Cerebellar nuclear complex (tissue), 1 donor: ENCODE measurements at places on chromosomes 2 and 18.

DNA sequence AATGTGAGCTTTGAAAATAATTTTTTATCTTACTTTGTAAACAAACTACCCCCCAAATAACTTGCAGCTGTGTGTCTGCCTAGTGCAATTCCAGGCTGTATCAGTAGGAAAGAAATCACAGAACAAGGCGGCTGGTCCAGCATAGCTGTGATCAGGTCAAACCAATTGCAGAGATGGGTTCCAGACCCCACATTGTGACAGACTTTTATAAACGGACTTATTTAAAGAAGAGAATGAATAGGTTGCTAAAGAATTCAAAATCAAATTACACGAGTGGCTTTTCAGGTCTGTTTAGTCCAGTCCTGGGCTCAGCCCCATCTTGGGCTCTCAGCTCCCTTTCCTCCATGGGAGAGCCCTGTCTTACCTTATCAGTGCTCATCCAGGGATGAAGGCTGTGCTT is 11.1 kb downstream of the BMP10 start:
- DNase-seq, result no peak

GRCh38 chr2:67650291-67651133 is 253.4 kb downstream of the ETAA1 start:
- no peak for DNase-seq

GRCh38 chr2:212361174-212361756 is 177.3 kb downstream of the ERBB4 start:
- DNase-seq, result no peak

- DNase-seq, result no peak
Observed at GRCh38 chr18:59952283-59953007, 52.6 kb downstream of the PMAIP1 start.

DNA sequence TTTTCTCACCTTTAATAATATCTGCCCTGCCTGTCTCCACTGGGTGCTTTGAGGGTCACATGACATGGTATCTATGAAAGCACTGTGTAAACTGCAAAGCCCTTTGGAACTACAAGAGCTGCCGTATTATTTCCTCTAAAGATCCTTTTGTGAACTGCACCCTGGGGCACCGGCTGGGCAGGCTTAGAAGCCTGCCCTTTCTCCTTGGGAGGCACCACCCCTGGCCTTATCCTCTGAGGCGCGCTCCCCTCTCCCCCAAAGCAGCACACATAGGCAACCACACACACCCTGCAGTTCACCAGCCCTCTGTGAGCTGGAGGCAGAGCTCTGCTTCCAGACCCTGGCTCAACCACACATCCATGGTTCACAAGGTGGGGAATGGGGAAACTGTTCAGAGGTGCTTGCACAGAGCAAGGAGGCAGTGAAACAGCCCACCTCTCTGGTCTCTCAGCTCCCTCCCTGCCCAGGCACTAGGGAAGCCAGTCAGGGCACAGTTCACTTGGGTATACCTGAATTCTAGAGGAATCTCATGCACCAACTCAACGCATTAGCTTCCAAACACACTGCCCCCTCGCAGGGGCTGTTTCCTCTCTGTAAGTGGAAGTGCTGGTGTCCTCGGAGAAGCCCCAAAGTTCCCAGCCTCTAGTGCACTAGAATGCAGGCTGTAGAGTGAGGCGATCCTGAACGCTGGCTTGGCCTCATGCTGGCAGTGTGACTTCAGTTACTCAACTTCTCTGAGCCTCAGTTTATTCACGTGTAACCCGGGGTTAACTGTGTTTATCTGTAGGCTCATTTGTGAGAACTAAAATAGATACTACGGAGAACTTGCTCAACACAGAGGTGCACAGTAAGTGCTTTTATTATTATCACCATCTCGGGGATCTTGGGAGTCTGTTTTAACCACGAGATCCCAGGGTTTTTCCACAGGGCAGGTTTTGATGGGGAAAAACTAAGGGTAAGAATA is 11.0 kb downstream of the SIGLEC15 start:
- no peak for DNase-seq

GRCh38 chr2:181025004-181025403 is 44.6 kb downstream of the UBE2E3 start:
- DNase-seq, result no peak

- DNase-seq, result no peak
Observed at GRCh38 chr18:3960977-3961376, 494.1 kb downstream of the DLGAP1 start.

- DNase-seq, result no peak
Observed at GRCh38 chr2:157439824-157440186, 4.1 kb downstream of the CYTIP start.

- DNase-seq, result no peak
Observed at GRCh38 chr2:61536180-61536571, 2.0 kb downstream of the XPO1 start.

- no peak for DNase-seq
Observed at GRCh38 chr2:27734305-27734704, 37.2 kb upstream of the MRPL33 start.

DNA sequence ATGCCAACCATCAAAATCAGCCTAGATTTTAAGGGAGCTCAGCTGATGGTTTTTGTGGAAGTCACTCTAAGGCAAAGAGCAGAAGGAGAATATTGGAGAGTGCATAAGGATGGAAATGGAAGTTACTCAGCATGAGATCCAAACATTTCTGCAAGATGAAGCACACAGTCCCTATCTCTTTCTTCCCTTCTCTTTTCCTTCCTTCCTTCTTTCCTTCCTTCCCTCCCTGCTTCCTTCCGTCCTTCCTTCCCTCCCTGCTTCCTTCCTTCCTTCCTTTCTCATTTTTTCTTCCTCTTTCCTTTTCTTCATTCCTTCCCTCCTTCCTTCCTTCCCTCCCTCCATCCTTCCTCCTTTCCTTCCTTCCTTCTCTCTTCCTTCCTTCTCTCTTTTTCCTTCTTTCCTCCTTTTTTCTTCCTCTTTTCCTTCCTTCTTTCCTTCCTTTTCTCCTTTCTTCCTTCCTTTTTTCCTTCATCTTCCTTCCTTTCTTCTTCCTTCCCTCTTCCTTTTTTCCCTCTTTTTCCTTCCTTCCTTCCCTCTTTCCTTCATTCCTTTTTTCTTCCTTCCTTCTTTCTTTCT is 727.9 kb upstream of the CDH2 start:
- no peak for DNase-seq

DNA sequence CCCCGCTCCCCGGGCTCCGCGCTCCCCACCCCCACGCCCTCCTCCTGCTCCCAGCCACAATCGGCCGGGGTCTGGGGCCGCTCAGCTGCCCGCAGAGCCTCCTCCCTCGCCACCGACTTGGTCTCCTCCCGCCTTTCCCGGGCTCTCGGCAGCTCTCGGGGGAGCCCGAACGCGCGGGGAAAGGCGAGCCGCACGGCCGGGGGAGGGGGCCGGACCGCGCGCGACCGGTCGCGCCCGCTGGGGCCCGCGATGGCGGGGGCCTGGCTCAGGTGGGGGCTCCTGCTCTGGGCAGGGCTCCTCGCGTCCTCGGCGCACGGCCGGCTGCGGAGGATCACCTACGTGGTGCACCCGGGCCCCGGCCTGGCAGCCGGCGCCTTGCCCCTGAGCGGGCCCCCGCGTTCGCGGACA is 327 bp downstream of the LTBP1 start:
- no peak for DNase-seq

GRCh38 chr2:169415233-169415748 is 53.0 kb upstream of the LRP2 start:
- DNase-seq, result no peak

GRCh38 chr2:46451131-46451711 is 28.1 kb upstream of the TMEM247 start:
- DNase-seq, result no peak

- DNase-seq, result no peak
Observed at GRCh38 chr18:66560094-66560493, 43.8 kb downstream of the CDH19 start.

DNA sequence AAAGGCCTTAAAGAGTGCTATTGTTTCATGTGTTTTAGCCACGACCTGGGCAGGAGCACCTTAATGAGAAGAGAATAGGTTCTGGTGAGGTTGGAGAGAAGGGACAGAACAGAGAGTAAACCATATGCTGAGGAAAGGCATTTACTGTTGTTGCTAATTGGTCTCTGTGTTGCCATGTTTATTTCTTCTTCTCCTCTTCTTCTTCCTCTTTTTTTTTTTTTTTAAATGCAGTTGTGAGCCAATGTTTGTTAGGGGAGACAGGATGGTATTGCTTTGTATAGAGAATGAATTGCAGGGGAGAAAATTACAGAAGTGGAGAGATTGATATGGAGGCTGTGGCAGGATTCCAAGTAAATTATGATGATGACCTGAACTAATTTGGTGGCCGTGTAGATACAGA is 2.6 kb downstream of the SCN9A start:
- no peak for DNase-seq

DNA sequence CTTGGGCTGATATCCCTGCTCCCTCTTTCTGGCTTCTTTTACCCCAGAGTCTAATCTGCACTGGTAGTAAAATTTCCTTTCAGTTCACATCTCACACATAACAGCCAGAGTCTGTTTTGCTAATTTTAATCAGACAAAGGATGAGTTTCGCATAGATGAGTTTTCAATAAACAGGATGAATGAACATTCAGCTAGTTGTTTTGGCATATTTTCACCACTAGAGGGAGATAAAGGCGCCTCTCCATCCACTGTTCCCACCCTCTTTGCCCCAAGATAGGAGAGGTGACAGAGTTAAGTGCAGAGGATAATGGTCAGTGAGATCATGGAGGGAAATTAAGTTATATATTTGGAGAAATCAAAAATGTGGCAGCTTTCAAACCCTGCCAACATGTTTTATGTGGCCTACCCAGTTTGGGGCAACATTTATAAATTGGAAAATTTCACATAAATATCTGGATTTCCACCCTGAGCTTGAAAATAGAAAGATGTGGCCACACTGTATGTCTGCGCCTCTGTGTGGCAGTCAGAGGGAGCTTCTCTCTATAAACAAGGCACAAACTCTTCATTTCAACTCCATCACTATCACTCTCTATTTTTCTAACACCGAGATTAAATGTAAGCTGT is 48.5 kb upstream of the DTNA start:
- DNase-seq, result no peak

DNA sequence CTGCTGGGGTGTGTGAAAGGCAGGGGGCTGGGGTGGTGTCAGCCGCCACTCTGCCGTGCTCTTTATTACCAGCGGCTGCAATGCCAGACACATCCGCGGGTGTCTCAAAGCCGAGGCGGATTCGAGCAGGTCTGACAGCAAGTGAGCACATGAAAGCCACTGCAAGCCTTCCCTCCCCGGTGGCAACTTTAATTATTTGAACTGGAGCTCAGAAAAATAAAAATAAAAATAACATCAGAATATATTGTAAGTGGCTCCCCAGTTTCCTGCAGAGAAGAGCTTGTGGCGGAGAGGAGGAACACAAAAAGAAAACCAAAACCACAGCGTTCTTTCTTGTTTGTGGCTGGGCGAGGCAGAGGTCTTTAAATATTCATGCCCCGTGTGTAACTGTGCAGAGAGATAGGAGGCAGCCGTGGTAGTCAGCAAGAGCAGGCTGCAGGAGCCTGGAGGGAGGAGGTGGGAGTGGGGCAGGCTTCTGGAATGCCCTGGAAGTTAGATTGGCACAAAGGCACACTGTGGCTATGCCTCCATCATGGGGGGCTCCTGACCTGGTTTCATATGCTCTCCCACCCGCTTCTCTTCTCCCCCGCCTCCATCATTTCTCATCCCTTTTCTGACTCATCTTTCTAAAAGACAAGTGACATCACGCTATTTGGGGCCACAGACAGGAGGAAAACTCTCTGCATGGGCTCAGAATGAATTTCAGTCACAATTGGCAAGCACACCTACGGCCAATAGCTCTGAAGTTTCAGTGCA is 199.8 kb downstream of the CLIP4 start:
- no peak for DNase-seq

DNA sequence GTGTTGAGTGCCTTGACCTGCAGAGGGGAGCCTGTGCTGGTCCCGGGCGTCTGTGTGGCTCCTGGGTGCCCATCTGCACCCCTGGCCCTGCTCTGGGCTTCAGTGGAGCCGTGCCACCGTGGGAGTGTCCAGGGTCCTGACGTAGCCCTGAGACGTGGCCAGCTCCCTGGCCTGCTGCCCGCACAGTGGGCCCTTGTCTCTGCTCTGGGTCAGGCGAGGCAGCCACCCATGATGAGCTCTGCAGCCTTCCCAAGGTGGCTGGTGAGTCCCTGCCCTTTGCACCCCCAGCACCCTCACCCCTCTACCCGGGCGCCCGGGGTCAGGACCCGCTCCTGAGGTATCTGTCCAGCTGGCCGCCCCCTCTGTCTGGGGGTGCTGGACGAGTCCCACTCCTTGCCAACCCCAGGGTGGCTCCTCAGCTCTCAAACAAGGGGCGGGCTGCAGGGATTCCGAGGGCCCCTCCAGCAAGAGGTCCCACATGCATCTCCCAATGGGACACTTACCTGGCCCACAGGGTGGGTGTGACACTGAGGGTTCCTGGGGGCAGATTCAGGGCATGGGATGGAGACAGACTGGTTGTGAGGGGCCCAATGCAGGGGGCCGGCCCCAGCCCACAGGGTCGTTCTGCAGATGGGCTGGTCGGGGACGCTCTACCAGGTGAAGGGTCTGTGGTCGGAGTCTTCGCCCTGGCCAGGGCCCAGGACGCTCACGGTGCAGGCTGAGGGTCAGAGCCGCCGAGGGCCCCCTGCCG is 2.4 kb downstream of the NEU4 start:
- no peak for DNase-seq

DNA sequence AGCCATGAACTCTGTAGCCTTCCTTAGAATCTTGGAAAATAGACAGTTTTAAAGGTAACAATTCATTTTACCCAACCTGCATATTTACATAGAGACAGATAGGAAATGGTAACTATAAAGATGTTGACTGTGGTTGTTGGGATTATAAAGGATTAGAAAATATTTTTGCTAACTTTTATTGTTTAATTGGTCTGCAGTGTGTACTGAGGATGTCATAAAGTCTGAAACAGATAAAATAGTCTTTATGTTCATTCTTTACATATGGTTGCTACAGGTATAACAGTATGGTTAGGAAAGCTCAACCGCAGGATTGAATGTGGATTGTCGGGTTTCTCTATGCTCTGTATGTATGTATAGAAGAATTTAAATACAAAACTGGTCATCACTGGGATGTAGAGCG is 7.3 kb upstream of the DTNA start:
- no peak for DNase-seq

DNA sequence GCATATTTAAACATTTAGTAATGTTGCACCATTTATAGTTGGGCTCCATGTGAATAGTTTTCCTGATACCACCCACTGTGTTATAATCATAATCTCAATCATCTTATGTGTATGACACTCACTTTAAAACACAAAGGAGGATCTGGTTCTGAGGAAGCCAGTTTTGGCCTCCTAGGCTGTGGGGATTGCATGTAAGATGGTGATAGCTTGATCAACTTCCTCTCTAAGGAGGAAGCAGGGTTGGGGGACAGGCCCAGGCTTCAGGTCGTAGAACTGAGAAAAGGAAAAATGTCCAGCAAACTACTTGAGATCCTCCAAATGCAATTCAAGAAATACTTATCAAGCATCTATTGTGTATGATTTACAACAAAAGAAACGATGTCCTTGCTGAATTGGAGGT is 4.9 kb upstream of the PPM1B start:
- no peak for DNase-seq

- DNase-seq, result no peak
Observed at GRCh38 chr18:8358033-8358765, 251.0 kb upstream of the RAB12 start.

DNA sequence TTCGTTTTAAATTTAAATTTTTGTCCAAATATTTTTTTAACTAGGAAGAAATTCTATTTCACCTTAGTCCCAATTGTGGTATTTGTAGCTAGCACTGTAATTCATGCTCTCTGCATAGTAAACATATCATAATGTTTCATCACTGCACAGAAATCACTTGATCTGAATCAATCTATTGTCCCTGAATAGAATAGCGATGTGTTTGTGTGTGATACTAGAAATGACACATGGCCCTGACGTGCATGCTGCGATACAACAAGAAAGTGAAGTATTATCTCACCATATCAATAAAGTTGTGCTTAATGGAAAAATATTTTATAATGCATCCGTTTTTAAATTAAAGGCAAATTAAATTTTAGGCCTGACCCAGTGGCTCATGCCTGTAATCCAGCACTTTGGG is 10.0 kb downstream of the TTL start:
- DNase-seq, result no peak
